Left lung (tissue), 14 donors: ENCODE measurements at places on chromosomes 11 and 22.

- no peak for DNase-seq
Observed at GRCh38 chr22:37624017-37624365, 15.4 kb downstream of the GGA1 start.

DNA sequence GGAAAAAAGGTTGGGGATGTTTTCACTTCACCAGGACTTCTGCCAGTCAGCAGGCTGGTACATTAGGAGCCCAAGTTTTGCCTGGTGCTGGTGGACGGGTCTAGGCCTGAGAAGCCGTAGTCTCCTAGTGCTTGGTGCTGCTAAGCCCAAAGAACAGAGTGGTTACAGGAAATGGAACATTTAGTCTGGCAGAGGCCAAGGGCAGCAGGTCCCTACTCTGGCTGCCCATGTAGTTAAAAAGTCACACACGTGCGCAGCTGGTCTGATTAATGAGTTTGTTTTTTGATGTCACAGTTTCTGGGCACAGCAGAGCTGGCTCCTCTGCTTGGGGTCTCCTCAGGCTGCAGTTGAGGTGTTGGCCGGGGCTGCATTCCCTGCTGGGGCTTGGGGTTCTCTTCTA is 20.6 kb downstream of the BCR start:
- no peak for DNase-seq

DNA sequence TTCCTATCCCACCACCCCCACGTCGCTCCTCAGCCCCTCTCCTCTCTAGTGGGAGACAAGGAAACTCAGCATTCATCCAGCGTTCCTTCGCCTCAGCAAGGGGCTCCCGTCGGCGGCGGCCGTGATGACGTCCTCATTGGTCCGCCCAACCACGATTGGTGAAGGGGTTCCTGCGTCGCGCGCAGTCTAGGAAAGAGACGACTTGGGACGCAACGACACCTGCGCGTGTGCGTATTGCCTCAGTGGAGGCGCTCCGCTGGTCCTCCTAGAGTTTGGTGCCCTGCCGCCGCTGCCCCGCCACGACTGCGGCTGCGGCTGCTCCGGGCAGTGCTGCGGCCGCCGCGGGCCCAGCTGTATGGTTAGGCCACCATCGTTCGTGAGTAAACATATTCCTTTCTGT is 56.6 kb downstream of the CCDC81 start:
- no peak for DNase-seq

- no peak for DNase-seq
Observed at GRCh38 chr11:116072601-116073410, 568.6 kb upstream of the CADM1 start.

DNA sequence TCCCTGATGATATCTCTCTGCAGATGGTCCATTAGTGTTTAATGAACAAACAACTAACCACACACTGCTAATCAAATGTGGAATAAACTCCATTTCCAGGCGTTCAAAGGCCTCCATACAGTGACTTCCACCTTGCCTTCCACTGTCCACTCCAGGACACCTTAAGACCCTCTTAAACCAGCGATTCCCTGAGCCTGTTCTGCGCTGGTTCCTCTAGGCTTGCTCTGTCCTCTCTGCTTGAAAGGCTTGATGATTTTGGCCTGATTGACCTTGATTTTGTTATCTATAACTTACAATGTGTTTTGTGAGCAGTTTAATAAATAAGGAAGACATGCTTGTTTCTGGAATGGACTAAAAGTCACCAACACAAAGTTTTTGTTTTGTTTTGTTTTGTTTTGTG is 12.0 kb downstream of the OVCH2 start:
- DNase-seq: no peak

GRCh38 chr11:126173257-126173656 is 38.2 kb downstream of the RPUSD4 start:
- DNase-seq: no peak

- no peak for DNase-seq
Observed at GRCh38 chr11:36700246-36700645, 102.2 kb upstream of the RAG2 start.

- peak; percentile 86 for DNase-seq
Observed at GRCh38 chr11:77819921-77820564, 479 bp downstream of the RSF1 start.

DNA sequence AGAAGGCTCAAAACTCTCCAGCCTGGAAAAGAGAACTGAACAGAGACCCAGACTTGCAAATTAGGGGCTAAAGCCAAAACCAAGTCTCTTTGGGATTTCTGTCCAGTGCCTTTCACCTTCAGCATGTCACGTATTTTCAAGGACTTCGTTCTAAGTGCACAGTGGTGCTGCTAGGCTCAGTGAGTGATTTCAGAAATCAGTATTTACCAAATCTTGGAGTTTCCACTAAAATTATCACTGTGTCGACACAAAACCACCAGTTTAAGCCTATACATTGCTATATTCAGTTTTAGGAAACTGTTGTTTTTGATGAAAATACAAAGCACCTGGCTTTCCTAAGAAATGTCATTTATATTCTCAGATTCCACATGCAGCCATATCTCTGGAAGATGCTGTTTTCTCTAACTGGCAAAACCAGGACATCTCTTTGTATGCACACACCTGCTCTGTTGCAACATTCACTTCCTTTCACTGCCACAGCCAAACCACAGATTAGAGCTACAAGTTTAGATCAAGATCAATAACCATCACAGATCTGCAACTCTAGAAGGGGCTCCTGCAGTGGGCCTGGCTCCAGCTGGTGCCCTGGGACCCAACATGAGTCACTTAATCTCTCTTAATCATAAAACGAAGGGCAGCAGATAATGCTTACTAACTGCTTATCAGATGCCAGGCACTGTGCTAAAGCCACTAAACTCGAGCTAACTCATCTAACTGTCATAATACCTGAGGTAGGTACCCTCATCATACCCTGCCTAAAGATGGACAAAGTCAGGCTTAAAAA is 22.3 kb downstream of the SMCO4 start:
- no peak for DNase-seq

GRCh38 chr11:17720796-17721171 is 1.4 kb downstream of the MYOD1 start:
- DNase-seq: no peak

DNA sequence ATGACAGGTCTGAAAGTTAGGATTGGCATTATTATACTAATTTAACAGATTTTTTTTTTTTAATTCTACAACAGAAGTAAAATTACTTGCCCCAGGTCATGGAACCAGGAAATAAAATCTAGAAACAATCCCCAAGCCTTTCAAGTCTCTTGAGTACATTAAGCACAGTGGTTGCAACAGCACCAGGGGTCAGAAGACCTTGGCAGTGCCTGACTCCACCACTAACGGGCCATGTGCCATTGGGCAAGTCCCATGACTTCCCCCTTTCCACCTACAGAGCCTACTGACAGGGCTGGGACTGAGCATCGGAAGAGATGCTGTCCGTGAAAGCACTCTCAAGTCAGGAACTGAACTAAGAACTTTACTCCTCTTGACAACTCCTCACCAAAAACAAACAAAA is 98.6 kb upstream of the AKIP1 start:
- DNase-seq: peak; percentile 72

GRCh38 chr11:45390407-45390806 is 104.3 kb upstream of the SYT13 start:
- DNase-seq: no peak

DNA sequence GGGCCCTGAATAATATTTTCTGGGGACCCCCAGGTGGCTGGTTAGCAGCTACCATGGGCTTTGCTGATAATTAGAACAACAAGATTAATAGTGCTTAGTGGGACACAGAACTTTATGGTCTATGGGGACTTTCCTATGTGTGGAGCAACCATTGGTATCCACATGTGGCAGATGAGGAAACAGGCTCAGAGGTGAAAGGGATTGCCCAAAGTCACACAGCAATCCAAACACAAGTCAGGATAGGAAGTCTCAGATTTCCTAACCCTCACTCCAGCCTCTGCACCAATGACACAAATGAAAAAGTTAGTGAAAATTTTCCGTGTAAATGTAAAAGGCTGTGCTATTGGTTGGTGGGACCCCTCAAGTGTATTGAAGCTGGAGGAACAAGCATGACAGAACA is 15.3 kb upstream of the SLCO2B1 start:
- DNase-seq: no peak

DNA sequence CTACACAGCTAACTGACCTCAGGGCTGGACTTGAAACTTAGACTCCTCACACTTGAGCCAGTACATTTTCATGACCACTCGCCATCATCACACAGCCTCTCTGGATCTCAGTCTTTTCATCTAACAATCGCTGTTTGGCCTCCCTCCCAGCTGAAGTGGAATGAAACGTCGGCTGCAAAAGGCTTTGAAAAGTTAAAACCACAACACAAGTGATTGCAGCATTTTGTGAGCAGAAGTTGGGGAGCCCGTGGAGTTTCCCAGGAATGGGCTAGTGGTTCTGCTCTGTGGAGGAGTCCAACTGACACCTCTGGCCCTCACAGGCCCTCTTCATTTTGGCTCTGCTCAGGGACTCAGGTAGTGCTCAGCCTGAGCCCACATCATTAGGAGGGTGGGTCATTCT is 35.9 kb upstream of the TRIM29 start:
- no peak for DNase-seq

GRCh38 chr11:114977651-114978050 is 299.3 kb downstream of the NXPE2 start:
- no peak for DNase-seq

DNA sequence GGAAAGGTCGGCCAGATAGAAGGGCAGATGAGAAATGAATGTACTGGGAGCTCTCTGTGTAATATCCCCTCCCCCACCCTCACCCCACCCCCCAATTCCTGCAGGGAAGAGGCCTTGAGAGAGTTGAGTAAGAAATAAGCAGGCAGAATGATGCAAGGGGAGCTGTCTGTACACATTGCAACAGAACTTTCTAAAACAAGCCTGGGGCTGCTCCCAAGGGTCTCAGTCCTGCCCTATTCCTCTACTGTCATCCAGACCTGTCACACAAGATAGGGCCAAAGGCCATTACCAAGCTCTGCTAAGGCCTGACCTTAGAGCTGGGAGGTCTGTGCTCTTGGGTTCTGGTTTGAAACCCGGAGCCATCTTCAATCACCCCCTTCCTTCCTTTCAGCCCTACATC is 5.7 kb upstream of the DGAT2 start:
- no peak for DNase-seq
